Activated T-cell treated with anti-CD3 and anti-CD28 coated beads, Interleukin-2, amount 50 U/mL, for 4 hours (primary cell): ENCODE measurements at places on chromosomes 7 and 10. TPM values are rescaled to one million over a fixed set of nuclear protein-coding genes. Genes with fewer than 3 reads are reported as not detected.

TMEM248 gene
- total RNA-seq = 89.7 TPM

WDR11 gene
- total RNA-seq = 23.6 TPM

DNA sequence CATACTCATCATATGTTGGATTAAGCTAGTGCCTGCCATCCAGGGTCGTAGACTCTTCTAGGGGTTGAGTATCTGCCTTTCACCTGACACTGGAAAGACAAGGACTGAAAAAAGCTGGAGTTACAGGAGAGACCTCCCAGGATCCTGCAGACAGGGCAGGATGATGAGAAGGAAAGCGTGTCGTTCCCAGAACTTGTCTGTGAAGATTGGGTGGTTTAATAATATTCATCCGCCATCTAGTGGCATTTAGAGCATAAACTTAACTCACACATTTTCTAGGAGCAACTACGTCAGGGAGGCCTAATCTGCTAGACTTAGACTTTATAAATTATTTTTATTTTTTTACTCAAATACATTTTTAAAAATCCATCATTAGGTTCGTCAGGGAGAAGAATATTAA lies 59.6 kb downstream of the ADRB1 start:
- DNase-seq = no peak

- no peak for DNase-seq
Measured at GRCh38 chr10:101114646-101115045, 16.5 kb upstream of the TLX1 start.

DNA sequence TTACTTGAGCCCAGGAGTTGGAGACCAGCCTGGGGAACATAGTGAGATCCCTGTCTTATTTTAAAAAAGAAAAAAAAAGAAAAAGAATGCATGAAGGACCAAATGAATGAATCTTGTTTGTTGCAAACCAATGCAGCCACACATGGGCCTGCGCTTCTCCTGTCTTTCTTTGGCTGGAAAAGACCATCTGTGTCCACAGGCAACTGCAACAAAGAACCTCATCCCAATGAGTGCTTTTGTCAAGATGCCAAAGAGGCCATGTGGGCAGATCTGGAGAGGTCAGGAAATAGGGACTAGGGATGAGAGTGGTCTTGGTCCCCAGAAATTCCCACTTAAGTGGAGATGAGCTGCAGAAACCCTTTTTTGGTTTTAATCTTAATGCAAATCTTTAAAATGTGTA lies 49.8 kb upstream of the DUSP5 start:
- no peak for DNase-seq

DNA sequence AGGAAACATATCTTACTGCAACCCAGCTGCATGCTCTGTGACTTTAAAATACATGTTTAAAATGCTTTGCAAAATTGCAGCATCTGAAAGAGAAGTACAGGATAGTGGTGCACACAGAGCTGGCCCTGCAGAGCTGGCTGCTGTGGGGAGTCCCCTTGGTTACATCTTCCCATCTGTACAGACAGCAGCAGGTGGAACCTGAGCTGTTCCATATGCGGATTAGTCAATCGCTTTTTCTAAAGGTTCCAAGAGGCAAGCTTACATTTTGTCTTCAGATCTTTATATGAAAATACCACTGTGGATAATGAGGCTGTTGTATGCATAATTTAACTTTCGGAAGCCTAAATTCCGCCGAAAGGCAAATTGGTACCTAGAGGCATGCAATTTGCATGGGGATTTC lies 444.1 kb downstream of the NRG3 start:
- DNase-seq = no peak

DNA sequence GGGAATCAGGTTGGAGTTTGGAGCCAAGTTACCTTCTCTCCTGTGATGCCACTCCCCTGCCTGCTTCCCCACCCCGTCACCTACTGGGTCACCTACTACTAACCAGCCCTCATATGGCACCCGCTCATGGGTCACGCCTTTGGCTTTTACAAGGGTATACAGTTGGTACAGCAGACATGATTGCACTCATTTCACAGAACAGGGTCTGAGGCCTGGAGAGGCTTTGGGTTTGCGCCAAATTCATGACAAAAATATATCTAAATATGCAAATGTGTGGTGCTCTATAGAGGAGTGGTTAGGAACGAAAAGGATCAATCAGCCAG lies 10.7 kb downstream of the CRYGN start:
- no peak for DNase-seq

DNA sequence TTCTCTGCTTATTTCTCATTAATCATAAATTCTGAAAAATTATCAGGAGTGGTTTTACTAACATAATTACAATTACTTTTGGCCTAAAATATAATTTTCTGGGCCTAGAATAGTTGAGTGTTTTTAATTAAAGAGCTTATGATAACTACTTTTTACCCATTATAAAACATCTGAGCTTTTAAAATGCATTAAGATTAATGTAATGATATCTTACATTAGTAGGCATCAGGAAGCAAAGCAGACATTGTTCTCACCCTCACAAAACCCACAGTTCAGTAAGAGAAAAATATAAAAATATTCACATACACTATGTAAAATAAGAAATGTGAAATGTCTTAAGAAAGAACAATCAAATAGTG lies 443.7 kb upstream of the SEMA3A start:
- DNase-seq = no peak

GRCh38 chr7:88254721-88255424 lies 35.0 kb upstream of the SRI start:
- DNase-seq = no peak

- DNase-seq = no peak
Measured at GRCh38 chr10:25952857-25953256, 18.8 kb downstream of the MYO3A start.

GRCh38 chr10:34596351-34596750 lies 218.7 kb downstream of the PARD3 start:
- DNase-seq = no peak
